ENCODE measurements at places on chromosomes 7 and 10.

DNA sequence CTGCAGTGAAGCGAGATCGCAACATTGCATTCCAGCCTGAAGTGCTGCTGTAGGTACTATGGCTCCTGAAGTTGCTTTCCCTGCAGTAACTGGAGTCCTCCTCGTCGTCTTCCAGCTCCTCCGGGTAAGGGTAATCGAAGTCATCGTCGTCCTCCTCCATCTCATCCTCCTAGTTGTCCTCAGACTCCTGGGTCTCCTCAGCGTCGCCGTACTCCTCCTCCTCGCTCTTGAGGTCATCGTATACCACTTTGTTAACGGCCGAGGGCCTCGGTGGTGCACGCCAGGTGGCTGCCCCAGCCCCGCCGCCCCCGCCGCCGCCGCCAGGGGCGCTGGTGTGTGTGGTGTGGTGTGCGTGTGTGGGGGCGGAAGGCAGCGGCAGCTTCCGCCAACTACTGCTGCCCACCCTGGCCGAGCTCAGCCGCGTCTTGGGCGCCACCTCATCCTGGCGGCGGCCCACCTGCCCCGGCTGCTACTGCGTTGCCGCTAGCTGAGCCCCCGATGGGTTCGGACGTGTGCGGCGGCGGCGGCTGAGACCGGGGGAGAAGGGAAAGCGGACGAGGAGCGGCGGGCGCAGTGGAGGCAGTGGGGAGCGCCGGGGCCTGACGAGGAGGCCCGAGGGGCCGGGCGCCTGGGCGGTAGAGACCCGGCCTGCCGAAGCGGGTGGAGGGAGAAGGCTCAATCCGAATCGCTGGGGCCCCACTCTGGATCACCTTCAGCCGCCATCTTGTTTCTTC is 11.8 kb upstream of the ACBD5 start:
- no peak for DNase-seq

DNA sequence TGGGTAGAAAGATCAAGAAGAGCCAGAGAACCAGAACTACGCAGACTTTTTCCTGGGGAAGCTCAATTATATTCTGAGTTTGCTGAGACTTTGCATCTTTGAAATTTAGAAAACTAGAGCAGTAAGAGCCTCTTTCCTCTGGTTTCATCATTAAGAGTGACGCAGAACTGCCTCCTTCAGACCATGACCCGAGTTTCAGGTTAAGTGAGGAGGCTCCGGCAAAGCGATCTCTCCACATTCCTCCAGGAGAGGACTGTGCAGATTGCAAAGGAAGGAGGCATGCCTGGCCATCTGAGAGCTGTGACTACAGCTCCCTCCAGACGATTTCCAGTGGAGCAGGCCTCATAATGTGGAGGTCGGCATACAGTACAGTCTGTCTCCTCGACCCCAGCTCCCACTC is 115.8 kb upstream of the LANCL2 start:
- DNase-seq = no peak

GRCh38 chr10:108439397-108439796 is 1274.9 kb upstream of the SORCS1 start:
- DNase-seq = no peak

DNA sequence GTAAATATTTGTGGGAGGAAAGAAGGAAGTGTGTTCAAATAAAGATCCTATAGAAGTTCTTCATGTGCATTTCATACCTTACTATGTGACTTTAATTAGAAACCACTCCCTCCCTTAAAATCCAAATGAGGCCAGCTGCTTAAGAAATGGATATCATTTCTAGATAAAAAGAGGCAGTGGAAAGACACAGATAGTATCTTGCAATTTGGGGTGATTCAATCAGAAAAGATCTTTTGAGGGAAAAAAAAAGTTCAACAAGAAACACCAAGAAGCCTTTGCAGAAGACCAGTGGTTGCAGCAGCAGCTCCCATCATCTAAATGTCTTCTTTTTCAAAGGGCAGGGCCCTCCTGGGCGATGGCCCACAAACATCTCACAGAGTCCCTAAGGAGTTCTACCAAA is 200.1 kb downstream of the LRRN3 start:
- no peak for DNase-seq

- DNase-seq = no peak
These were observed 662 bp downstream of the NRCAM start for GRCh38 chr7:108455551-108455997.

DNA sequence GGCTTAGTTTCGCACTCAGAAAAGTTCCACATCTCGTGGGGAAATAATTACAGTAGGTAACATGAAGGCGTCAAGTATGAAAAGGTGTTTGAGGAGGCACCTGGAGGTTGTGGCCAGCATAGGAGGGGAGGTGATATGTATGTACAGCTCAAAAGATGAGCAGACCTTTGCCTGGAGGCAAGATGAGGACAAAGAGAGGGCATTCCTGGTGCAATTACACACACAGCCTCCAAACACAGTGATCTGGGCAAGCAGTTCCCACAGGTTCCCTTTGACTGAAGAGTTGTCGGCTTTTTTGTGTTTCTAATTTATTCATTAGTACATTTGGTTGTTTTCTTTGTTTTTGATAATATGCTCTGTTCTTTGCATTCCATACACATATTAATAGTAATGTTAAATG is 46.9 kb downstream of the CDK14 start:
- no peak for DNase-seq

GRCh38 chr7:50509459-50509858 is 55.7 kb downstream of the DDC start:
- no peak for DNase-seq

GRCh38 chr10:131495224-131495623 is 183.7 kb upstream of the TCERG1L start:
- DNase-seq = no peak

- peak; percentile 1 for DNase-seq
These were observed 125.8 kb downstream of the TPST1 start for GRCh38 chr7:66330961-66331360.

GRCh38 chr10:87850742-87851205 is 12.6 kb downstream of the KLLN start:
- no peak for DNase-seq

DNA sequence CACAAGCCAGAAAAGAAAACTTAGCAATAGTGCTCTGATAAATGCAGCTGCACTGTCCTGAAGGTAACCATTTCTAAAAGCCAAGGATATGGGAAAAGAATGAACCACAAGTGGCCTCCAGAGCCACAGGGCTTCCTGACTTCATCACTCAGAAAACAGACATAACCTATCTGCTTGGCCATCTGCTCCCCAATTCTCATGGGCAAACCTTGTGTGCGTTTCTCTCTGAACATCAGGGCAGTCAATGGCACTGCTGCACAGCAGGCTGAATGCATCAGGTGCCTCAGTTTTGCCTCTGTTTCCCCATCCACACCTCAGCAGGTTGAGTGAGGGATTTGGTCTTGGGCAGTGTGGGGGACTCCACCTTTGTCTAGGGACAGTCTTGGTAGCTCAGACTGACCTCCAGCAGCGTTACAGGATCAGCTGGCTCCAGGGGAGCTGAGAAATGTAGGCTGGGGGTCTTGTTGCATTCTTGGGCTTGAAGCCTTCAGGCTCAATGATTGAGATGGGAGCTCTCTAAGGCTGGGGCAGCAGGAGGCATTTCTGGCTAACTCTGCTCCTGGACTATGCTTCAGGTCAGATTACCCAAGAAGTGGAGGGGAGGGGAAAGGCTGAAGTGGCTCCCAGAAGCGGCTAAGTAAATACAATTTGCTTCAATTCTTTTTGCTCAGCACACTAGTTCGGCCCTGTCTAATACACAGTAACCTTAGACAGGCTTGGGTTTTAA is 23.6 kb upstream of the PDLIM1 start:
- peak; percentile 36 for DNase-seq

All from NCI-H2171 (cell line).